Mesothelial cell of epicardium (in vitro differentiated cells): ENCODE measurements at places on chromosomes 16 and 17.

DNA sequence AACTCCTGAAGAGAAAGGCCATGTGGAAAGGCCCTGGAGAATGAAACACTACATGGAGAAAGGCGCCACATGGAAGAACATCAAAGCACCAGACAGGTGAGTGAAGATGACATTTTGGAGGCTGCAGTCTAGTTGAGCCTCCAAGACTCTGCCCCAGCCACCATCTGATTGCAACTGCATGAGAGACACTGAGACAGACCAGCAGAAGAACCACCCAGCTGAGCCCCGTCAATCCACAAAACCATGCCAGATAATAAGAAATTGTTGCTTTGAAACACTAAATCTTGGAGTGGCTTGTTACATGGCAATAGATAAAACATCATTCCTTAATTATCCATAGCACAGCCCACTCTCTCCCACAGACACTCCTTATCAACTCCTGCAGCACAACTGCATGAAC, 4.8 kb downstream of the GAS7 start:
- no peak for DNase-seq

- DNase-seq = no peak
These were observed 2.2 kb downstream of the RASD1 start for GRCh38 chr17:17493986-17494466.

DNA sequence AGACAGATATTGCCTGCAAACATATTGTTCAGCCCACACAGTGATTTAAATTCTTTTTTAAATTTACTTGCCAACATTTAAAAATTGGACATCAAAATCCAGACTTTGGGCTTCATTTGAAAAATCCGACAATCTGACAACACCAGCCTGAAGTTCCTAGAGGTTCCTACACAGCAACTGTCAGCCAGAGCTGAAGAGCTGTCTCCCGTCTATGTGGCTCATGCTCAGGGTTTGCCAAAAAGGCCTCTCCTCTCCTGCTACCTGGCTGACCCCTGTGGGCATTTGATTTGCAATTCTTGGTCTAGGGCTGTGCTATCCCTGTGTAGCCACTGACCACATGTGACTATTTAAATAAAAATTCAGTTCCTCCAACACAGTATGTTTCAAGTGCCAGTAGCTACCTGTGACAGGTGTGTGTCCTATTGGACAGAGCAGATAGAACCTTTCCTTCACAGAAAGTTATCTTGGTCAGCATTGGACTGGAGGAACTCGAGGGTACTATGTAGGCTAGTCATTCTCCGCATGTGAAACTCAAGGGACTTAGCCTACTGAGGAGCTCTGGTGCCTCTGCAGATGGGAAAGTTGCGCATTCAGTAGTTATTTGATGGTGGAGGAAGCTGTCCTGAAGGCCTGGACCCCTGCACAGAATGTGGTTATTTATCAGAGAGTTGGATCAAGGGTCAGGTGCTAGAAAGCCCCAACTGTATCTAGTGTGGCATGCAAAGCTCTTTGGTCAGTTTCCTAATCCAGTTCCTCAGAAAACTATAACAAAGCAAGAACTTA, 2.7 kb downstream of the LYRM1 start:
- no peak for DNase-seq

- DNase-seq = peak; percentile 74
These were observed 397 bp downstream of the RIPOR1 start for GRCh38 chr16:67528870-67529581.

- no peak for DNase-seq
These were observed 18.9 kb downstream of the COG1 start for GRCh38 chr17:73211745-73212144.

GRCh38 chr17:15886804-15887203, 58.1 kb upstream of the ADORA2B start:
- no peak for DNase-seq

- DNase-seq = no peak
These were observed 6.1 kb downstream of the MNT start for GRCh38 chr17:2394775-2395201.

DNA sequence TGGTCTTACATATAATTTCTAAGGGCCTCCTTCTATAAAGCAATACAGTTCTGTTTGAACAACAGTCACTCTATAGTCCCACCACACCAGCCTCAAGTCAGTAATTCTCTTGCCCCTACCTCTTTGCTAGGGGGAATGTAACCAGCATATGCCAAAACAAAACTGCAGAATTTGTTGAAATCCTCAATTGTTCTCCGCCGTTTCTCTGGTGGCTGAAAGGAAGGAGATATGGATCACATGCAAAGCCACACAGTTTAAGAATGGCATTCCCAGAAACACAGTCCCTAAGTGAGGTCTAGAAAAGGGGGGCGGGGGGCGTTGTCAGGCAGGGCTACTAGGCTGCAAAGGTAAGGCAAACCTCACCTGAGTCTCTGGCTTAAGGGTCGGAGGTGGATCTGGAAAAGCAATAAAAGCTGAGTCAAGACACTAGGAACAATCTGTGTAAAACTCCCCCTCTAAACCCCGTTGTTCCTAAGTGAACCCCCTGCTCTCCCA, 1.9 kb downstream of the PHF23 start:
- no peak for DNase-seq

- no peak for DNase-seq
These were observed 11.3 kb upstream of the RNF157 start for GRCh38 chr17:76251478-76252039.

DNA sequence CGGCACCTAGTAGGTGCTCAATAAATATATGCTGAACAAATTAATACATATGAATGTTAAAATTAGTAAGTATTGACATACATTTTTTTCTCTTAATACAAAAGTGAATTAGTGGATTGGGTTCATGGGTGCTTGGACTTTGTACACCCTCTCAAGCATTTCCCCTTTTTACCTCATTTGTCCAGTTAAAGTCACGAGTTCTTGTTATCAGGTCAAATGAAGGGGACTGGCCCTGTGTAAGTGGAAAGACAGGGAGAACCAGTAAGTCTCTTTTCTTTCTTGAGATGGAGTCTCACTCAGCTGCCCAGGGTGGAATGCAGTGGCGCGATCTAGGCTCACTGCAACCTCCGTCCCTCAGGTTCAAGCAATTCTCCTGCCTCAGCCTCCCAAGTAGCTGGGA, 13.7 kb upstream of the RANGRF start:
- DNase-seq = no peak

- DNase-seq = no peak
These were observed 54.6 kb downstream of the ACTG1 start for GRCh38 chr17:81457917-81458555.

DNA sequence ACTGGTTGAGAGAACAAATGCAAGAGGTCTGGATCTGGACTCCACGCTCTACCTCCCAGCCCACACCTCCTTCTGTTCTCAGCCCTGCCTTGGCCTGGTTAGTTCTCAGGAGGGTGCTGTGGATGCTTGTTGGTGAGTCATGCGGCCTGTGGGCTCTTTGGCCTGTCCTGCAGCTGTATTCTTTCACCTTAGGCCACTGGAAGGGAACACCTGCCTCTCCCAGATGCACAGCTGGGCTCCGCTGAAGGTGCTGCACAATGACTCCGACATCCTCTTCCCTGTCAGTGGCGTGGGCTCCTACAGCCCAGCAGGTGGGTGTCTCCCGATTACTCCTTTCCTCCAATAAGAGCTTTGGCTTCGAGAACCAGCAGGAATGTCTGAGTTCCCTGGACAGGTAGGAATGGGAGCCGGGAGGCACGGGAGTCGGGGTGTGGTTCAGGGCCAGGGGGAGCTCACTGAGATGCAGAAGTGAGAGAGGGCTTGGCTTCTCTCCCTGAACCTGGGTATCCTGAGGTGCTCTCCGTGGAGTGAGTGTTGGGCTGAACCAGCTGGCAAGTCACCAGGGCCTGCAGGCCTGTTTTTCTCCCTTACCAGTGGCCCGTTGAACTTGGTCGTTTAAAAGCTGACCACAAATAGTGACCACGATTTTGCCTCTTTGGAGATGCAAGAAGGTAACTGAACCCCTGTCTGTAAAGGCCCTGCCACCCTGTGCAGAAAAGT, 85.0 kb downstream of the SNX29 start:
- no peak for DNase-seq

GRCh38 chr16:51731160-51731559, 580.1 kb upstream of the SALL1 start:
- DNase-seq = no peak

DNA sequence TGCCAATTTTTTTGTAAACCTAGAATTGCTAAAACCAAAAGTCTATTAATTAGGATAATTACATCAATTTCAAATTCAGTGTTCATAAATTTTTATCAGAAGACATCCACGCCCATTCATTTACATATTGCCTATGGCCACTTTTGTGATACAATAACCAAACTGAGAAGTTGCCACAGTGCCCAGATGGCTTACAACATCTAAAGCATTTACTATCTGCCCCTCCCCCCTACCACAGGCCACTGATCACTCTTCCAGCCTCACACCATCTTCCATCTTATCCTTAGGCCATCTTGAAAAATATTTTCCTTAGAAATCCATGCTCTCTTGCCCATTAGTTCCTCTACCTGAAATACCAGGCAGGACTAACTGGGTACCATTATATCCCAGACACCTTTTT, 6.3 kb upstream of the PRKAR1A start:
- no peak for DNase-seq

- DNase-seq = no peak
These were observed 494.6 kb downstream of the CDH11 start for GRCh38 chr16:64627288-64627687.

- DNase-seq = no peak
These were observed 2.4 kb downstream of the SLC52A1 start for GRCh38 chr17:5032865-5033264.

- DNase-seq = no peak
These were observed 22.9 kb downstream of the NUP88 start for GRCh38 chr17:5396612-5397011.

- DNase-seq = no peak
These were observed 237.7 kb downstream of the CDH13 start for GRCh38 chr16:82864332-82865040.

DNA sequence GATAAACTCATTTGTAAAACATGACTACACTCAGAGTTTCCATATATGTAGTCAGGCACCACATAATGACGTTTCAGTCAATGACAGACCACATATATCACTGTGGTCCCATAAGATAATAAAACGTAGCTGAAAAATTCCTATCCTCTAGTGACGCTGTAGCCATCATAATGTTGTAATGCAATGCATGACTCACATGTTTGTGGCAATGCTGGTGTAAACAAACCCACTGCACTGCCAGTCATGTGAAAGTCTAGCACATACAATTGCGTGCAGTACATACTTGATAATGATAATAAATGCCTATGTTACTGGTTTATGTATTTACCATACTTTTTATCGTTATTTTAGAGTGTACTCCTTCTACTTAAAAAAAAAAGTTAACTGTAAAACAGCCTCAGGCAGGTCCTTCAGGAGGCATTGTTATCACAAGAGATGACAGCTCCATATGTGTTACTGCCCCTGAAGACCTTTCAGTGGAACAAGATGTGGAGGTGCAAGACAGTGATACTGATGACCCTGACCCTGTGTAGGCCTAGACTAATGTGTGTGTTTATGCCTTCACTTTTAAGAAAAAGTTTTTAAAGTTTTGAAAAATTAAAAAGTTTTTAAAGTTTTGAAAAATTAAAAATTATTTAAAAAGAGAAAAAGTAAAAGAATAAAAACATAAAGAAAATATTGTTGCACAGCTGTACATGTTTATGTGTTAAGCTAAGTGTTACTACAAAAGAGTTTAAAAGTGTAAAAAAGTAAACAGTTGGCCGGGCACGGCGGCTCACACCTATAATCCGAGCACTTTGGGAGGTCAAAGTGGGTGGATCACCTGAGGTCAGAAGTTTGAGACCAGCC, 9.0 kb downstream of the STAT5B start:
- DNase-seq = no peak

- no peak for DNase-seq
These were observed 25.2 kb downstream of the LYRM1 start for GRCh38 chr16:20925751-20926150.

- DNase-seq = no peak
These were observed 22.7 kb upstream of the TNFRSF13B start for GRCh38 chr17:16994631-16995030.

GRCh38 chr16:74641969-74642368, 24.7 kb downstream of the RFWD3 start:
- DNase-seq = no peak
